ENCODE measurements at places on chromosomes 1 and 21. TPM values are rescaled to one million over a fixed set of nuclear protein-coding genes. Genes with fewer than 3 reads are reported as not detected.

The C1orf226 gene
- 1.6 TPM for total RNA-seq

The PRPF38B gene
- 15.4 TPM for total RNA-seq

The PBXIP1 gene
- 72.8 TPM for total RNA-seq

The YOD1 gene
- 26.3 TPM for total RNA-seq

The OR2AK2 gene
- total RNA-seq: not detected

The CELA2A gene
- not detected for total RNA-seq

The S100A1 gene
- not detected for total RNA-seq

The LRRC41 gene
- total RNA-seq: 75.2 TPM

The CALML6 gene
- total RNA-seq: 0.93 TPM

The CLIC6 gene
- total RNA-seq: 0.71 TPM

The TMCO1 gene
- total RNA-seq: 60.7 TPM

The FAM163A gene
- not detected for total RNA-seq

The SPRR3 gene
- 67.3 TPM for total RNA-seq

The NBPF4 gene
- 0.14 TPM for total RNA-seq

The LMO4 gene
- 63.6 TPM for total RNA-seq

The UMODL1 gene
- 0.07 TPM for total RNA-seq

The OR2L3 gene
- total RNA-seq: not detected

The STX12 gene
- 39.0 TPM for total RNA-seq

The NCAM2 gene
- not detected for total RNA-seq

The FABP3 gene
- total RNA-seq: 0.50 TPM

The SLAMF1 gene
- total RNA-seq: not detected

The LAMC2 gene
- 1,196 TPM for total RNA-seq

The GJB4 gene
- 12.3 TPM for total RNA-seq

The LHX8 gene
- total RNA-seq: not detected
